ENCODE measurements at places on chromosomes 16 and 17.

- no peak for DNase-seq
Measured at GRCh38 chr16:88415713-88416323, 33.1 kb downstream of the ZNF469 start.

DNA sequence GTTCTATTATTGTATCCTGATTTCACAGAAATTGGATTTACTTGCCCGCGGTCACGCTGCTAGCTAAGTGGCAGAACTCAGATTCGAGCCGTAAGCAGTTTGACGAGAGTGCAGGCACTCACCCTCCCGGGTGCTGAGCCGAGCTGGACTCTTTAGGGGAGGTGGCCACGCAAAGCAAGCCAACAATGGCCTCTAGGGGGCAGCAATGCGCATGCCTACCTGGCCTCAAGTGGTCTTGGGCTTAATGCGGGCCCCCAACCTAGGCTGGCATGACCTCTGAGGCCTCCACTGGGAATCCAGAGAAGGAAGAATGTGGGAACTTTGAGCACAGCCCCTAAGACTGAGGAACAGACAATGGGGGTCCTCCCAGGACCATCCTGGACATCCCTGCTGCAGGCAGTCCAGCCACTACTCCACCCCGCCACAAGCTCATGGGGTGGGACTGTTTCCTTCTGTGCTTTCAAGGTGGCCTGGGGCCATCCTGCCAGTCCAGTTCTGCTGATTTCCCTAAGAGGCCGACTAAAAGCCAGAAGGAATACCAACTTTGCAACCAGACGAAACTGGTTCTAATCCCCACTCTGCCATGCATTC, 276.5 kb downstream of the XYLT1 start:
- peak; percentile 19 for DNase-seq

- DNase-seq, result no peak
Measured at GRCh38 chr17:63837962-63838600, 4.4 kb downstream of the SMARCD2 start.

GRCh38 chr17:38498353-38498752, 70.1 kb downstream of the ARHGAP23 start:
- DNase-seq, result no peak

DNA sequence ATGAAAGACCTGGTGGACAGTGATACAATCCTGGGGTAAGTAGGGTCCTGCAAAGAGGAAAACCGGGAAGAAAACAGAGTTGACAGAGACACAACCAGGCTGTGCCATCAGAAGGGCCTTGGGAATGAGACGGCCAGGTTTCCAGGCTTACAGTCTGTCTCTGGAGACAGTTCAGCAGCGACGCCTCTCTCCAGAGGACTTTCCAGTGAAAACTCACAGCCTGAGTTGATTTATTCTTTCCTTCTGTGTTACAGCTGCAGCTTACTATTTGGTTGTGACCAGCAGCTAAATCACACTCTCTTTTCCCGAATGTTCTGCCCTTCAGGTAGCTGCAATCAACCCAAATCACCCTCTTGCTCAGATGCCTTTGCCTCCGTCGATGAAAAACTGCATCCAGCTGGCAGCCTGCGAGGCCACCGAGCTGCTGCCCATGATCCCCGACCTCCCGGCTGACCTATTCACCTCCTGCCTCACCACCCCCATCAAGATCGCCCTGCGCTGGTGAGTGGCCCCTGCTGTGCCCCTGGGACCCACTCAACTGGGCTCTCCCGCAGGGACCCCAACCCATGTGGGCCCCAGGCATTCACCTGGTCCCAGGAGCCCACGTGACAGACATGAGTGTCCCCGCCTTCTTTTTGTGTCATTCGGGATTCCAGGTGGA, 209.2 kb downstream of the RPTOR start:
- DNase-seq, result no peak

GRCh38 chr16:8819411-8820034, 21.9 kb downstream of the PMM2 start:
- DNase-seq, result no peak

DNA sequence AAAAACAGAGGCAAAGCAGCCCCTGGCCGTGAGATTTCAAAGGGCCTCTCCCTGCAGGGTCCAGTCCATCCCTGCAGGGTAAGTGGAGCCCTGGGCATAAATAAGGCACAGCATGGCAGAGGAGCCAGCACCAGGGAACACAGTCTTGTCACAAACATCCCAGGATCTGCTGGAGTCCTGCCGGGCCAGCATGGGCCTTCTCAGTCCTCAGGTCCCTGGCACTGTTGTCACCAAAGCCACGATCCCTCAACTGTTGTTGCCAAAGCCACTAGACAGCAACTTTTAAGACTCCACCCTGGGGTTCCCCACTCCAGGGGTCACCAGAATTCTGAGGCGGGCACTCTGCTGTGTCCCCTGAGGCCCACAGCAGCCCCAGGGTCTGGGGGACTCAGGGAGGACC, 47.8 kb upstream of the BAHCC1 start:
- no peak for DNase-seq

GRCh38 chr17:57158325-57158724, 73.3 kb downstream of the AKAP1 start:
- DNase-seq, result no peak

- DNase-seq, result no peak
Measured at GRCh38 chr17:48192321-48192731, 84.8 kb downstream of the SNX11 start.

DNA sequence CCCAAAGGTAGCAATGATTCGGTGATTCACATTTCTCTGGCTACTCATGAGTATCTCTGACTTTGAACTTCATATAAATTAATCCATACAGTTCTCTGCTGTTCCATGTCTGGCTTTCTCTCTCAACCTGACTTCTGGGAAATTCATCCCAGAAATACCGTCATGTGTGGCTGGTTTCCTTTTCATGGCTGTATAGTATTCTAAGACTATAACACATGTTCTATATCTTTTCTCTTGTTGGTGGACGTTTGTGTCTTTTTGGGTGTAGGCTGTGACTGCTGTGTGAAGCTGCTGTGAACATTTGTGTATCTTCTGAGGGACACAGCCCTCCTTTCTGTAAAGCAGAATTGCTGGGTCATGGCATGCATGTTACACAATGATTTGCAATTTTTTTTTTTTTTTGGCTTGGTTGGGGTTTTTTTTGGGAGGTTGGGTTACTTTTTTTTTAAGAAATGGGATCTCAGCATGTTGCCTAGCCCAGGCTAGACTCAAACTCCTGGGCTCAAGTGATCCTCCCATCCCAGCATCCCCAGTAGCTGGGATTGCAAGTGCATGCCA, 6.3 kb downstream of the TTYH2 start:
- DNase-seq, result no peak

DNA sequence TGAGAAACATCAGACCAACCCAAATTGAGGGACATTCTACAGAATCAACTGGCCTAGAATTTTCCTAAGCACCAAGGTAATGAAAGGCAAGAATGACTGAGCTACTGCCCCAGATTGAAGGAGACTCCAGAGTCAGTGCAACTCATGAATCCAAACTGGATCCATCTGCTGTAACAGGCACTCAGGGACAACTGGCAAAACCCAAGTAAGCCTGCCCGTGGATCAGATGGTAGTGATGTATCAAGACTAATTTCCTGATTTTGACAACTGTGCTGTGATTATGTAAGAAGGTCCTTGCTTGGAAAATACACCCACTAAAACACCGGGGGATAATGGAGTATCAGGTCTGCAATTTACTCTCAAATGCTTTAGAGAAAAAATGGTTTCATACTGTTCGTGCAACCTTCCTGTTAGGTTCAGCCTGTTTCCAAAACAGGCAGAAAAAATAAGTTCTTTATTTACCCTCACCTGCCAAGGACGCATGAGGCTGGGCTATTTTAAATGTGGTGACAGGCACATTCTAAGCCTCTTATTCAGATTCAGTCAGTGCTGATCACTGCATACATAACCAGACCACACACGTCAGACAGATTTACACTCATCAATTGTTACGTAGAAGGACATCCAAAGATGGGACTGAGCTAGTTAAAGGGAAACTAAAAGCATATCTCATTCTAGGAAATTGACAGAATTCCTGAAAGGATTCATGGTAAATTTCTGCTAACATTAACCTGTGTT, 7.0 kb downstream of the MBTPS1 start:
- DNase-seq, result no peak

DNA sequence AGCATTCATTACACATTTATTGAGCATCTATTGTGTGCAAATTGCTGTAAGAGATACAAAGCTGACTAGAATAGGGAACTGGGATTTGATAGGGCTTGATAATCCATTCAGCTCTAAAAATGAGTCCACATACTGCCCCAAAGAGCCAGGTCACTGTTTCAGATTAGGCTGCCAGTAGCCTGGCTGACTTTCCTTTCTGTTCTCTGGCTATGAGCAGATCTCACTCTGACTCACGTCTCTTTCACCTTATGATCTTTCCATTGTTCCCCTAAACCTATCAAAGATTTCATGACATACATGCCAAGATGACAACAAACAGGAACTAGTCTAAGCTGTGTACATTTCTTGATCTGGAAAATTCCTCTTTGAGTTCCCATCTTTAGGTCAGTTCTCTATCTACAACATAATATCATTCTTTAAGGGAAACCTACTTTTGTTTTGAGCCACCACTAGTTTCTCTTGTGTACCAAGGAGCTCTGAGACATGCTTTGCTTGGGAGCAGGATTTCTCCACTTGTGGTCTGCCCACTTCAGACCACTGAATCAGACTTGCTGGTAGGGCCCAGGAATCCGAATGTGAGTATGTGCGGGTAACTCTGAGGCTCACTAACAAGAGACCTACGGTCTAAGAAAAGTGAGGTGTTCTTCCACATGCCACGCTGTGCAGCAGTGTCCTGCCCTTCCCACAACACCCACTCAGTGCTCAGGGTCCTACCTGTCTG, 40.9 kb upstream of the ICAM2 start:
- no peak for DNase-seq

GRCh38 chr17:263271-263670, 81.8 kb upstream of the DOC2B start:
- no peak for DNase-seq

- no peak for DNase-seq
Measured at GRCh38 chr16:85157813-85158742, 45.8 kb upstream of the CIBAR2 start.

DNA sequence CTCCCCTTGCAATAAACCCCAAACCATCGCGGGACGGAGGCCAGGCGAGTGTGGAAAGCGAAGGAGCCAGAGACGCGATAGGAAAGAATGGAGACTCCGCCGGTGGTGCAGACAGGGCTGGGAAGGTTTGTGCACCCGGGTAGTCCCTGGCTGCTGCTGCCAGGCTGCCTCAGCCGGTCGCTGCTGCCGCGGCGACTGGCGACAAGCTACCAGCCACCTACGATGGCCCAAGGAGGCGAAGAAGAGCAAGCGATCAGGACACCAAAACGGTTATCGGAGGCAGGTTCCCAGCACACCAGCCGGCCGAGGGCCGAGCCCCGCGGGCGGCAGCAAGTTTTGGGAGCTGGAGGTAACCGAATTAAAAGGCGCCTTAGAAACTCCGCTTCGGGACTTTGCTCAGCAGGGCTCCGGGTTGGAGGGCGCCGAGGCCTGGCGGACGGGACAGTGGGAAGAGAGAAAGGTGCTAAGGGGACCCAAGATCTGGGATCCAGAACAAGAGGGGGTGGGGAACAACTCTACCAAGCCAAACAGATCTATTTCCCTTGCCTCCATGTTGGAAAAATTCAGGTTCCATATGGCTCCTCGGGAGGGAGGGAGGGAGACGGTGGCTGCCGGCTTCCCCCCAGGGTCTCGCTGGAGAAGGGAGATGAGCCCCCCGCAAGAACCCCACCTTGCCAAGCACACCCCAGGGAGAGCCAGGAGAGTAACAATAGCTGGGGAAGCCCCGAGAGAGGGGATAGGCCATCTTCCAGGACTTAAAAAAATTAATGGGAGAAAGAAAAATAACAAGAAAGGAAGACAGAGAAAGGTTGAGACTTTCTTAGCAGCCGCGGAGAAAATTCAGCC, 9.7 kb upstream of the HOXB2 start:
- no peak for DNase-seq

- DNase-seq, result no peak
Measured at GRCh38 chr16:29854520-29855100, 8.4 kb downstream of the CDIPT start.

DNA sequence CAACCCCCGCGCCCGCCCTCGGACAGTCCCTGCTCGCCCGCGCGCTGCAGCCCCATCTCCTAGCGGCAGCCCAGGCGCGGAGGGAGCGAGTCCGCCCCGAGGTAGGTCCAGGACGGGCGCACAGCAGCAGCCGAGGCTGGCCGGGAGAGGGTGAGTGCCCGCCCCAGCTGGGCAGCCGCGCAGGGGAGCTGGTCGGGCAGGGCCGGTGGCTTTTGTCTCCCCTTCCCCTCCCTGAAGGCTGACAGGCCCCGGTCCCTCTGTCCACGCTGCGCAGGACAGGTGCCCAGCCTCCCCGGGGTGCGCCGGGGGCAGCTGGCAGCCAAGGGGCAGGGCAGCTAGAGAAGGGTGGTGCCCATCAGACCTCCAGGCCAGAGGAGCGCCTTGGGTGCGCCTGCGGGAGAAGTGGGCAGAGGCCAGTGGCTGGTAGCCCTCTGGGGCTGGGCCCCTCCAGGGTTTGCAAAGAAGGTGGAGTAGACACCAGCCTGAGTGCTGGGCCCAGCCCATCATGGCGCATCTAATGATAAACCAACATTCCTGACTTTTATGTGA, 278 bp downstream of the ITGB4 start:
- DNase-seq, result peak; percentile 24
